ENCODE measurements at places on chromosomes 7 and 10. TPM values are rescaled to one million over a fixed set of nuclear protein-coding genes. Genes with fewer than 3 reads are reported as not detected.

Gene CLRN3
- not detected for total RNA-seq

Gene PDLIM1
- total RNA-seq = 71.4 TPM

Gene PDCD11
- 38.3 TPM for total RNA-seq

Gene GPR22
- not detected for total RNA-seq

Gene NUPR2
- not detected for total RNA-seq

Gene TRIM50
- total RNA-seq = not detected

Gene CHRM2
- total RNA-seq = not detected

Gene TWIST1
- 10.6 TPM for total RNA-seq
